ENCODE measurements at places on chromosomes 3 and 15. TPM values are rescaled to one million over a fixed set of nuclear protein-coding genes. Genes with fewer than 3 reads are reported as not detected.

- DNase-seq: no peak
Measured at GRCh38 chr3:186612721-186613636, at the start of gene AHSG. Gene AHSG (plus strand): TSS chr3:186613060. CDS start chr3:186613142, 82 bp downstream.

GRCh38 chr15:35833581-35833980, 287.6 kb upstream of the DPH6 start:
- no peak for DNase-seq

DNA sequence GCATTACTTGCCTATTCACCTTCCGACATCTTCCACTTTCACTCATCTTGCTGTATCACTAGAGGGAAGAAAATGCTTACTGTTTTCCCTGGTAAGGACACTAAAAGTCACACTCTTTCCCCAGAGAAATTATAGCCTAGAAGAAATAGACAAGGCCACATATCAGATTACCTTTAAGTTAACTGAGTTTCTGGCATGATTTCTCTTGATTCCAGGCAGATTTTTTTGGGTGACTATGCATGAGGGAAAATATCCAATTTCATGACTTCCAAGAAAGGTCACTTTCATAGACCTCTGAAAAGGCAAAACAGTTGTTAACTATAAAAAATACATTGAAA, 30.3 kb downstream of the TCF12 start:
- no peak for DNase-seq

CP gene
- total RNA-seq: 5.7 TPM

ARPIN gene
- 19.1 TPM for total RNA-seq

Data from ovary (tissue), 10 donors.